ENCODE measurements at places on chromosomes 13 and 19.

GRCh38 chr19:18940769-18941627 is at the start of gene HOMER3:
Gene HOMER3, minus strand, starts transcription at chr19:18941217. Its CDS starts 2,235 bp downstream, at chr19:18938982.
- peak; percentile 63 for DNase-seq

- no peak for DNase-seq
These were observed 3.6 kb downstream of the IFNL1 start for GRCh38 chr19:39299832-39300231.

DNA sequence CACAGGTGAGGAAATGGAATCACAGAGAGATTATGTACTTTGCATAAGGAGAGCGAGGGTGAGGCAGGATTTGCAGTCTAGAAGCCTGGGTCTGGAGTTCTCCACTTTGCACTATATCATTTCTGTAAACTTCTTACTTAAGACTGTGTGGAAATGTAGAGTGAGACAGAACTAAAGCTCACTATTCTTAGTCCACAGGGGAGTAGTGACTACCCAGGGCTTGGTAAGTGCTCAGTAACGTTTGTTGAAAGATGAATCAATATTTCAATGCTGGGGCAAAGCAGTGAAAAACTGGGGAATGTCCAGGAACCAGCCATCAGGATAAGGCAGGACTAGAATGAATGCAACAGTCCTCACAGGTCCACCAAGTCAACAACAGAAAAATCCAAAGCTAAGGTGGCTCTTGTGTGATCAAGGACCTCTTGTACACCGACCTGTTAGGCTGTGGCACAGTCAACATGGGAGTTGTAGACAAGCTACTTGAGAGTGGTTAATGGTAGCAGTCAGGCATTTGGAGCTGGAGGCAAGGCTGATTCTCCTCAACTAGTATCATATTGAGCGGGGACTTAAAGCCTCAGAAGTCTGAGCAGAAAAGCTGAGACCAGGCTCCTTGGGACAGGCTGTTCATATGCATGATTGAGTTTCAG is 929 bp upstream of the TNFSF13B start:
- DNase-seq: no peak

DNA sequence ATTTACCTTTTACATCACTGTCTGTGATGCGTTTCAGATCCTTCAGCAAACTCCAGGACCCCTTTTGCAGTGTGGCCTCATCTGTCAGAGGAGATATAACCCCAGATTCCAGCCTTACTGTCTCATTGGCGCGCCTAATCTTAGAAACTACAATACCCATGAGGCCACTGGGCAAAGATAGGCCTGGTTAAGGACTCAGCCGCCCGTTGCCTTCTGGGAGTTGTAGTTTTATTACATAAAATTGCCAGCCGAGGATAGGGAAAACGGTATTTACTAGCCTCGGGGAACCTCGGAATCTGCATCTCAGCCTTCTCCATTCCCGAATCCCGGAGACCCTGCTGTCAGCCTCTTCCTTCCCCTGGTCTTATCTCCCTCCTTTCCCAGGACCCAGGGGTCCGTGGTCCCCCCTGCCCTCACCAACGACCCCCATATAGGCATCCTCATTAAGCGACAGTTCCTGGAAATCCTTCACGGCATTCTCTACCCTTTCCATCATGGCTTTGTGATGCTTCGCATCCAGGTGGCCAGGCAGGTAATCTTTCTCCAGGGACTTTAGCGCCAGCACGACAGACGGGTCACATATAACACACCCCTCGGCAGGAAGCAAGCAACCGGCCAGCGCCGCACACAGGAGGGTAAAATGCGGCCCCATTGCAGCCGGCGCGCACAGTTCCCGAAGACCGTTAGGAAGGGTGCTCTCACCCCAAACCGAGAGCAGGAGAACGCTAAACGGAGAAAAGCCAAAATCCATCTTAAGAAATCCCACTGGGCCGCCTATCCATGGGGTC is 1.3 kb downstream of the IZUMO1 start:
- DNase-seq: peak; percentile 80

- no peak for DNase-seq
These were observed 14.4 kb downstream of the PNMA8A start for GRCh38 chr19:46456930-46457329.

GRCh38 chr19:2233601-2234280 is 2.4 kb downstream of the PLEKHJ1 start:
- no peak for DNase-seq

DNA sequence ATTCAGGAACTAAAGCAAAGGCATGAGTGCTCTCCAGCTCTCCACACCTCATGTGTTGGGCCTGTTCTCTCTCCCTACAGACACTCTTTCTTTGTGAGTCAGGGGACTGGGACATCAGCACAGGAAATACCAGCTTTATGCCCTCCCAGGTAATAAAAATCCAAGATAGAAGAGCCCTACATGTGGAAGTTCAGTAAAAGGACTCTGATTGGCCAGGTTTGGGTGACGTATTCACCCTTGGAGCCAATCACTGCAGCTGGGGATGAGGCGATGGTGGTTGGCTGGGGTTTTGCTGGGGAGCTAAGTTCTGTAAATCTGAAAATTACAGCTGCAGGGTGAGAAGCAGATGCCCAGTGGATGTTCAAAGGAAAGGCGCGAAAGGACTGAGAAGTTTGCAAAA is 32.5 kb downstream of the CCDC70 start:
- no peak for DNase-seq

DNA sequence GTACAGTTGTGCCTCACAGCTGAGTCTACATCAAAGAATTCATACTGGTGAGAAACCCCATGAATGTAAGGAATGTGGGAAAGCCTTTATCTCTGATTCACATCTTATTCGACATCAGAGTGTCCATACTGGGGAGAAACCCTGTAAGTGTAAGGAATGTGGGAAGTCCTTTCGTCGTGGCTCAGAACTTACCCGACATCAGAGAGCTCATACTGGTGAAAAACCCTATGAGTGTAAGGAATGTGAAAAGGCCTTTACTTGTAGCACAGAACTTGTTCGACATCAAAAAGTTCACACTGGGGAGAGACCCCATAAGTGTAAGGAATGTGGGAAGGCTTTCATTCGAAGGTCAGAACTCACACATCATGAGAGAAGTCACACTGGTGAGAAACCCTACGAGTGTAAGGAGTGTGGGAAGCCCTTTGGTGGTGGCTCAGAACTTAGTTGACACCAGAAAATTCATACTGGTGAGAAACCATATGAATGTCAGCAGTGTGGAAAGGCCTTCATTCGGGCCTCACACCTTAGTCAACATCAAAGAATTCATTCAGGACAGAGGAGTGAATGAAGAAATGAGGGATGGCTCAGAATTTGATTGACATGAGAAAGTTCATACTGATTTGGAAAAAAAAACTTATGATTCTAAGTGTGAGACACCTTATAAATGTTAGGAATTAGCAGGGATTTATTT is 80.9 kb upstream of the ZNF420 start:
- peak; percentile 37 for DNase-seq

DNA sequence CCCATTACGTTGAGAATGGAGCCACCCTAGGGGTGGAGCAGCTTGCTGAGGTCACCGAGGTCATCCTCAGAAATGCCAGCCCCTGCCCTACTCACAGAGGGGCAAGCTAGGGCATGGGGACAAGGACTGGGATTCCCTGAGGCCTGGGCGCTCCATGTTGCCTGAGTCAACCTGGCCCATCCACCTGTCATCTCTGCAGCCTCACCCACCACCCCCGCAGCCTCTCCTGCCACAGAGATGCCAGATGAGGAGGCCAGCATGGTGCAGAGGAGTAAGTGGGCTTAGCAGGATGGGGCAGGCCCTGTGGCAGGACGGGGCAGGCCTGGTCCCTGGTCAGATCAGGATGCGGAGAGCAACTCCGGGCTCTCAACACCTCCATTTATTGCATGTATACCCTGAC is 9.5 kb downstream of the NKPD1 start:
- no peak for DNase-seq

DNA sequence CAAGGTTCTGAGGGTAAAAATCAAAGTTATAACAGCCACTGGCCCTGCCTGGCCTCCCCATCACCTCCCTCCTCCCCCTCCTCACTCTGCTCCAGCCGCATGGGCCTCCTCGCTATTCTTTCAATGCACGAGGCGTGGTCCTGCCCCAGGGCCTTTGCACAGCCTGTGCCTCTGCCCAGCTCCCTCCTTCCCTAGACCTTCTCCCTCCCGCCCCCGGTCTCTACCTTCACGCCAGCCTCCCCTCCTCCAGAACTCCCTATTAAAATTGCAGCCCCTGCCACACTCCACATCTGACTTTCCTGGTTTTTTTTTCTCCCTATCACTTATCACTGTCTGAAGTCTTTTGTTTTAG is 3.3 kb downstream of the RAX2 start:
- no peak for DNase-seq

DNA sequence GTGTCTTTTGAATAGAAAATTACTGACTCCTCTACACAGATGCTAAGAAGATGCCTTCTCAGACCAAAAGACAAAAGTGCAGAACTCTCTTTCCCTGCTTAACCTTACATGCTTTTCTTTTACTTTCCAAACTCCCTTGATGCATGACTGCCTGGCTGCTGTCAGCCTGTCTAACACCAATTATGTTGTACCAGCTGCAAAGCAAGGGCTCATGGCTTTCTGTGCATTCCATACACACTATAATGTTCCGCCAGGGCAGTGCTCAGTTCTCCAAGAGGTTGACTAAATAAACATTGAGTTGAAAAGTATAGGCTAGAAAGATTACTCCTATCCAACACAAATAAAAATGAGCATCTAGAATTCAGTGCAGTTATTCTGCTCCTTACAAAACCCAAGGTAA is 330.4 kb upstream of the NBEA start:
- no peak for DNase-seq

DNA sequence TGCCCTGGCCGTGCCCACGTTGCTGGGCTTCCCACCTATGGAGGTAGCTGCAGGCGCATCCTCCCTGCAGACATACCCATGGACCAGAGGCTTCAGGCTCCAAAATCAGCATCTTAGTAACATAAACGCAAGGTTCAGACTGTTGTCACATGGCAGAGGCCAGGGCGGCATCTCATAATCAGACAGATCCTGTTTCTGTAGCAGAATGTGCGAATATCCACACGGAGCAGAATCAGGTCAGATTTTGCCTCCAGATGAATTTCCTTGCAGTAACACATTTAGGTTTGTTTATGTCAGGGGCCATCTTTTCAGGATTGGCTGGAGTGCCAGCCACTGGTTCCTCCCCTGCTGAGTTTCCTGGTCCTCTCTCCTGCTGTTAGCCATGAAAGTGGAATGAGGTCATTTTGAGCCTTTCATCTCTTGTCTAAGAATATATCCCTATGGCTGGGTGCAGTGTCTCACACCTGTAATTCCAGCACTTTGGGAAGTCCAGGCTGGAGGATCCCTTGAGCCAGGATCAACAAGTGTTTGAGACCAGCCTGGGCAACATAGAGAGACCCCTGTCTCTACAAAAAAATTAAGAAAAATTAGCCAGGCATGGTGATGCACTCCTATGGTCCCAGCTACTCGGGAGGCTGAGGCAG is 20.5 kb downstream of the SMARCA4 start:
- no peak for DNase-seq

DNA sequence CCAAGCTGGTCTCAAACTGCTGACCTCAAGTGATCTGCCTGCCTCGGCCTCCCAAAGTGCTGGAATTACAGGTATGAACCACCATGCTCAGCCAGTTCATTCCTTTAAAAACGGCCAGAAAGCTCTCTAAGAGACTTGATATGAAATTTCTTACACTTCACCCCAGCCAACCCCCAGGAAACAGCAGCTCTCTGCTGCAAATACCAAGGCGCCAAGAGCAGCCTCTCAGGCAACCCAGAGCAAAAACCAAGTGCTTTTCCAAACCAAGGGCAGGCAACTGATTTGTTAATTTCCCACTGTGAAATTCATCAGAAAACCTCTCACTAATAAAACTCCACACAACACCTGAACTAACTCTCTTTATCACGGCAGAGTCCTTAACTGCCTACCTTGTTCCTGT is 44.9 kb downstream of the LATS2 start:
- no peak for DNase-seq

GRCh38 chr19:4227771-4228170 is 1.6 kb upstream of the EBI3 start:
- no peak for DNase-seq

DNA sequence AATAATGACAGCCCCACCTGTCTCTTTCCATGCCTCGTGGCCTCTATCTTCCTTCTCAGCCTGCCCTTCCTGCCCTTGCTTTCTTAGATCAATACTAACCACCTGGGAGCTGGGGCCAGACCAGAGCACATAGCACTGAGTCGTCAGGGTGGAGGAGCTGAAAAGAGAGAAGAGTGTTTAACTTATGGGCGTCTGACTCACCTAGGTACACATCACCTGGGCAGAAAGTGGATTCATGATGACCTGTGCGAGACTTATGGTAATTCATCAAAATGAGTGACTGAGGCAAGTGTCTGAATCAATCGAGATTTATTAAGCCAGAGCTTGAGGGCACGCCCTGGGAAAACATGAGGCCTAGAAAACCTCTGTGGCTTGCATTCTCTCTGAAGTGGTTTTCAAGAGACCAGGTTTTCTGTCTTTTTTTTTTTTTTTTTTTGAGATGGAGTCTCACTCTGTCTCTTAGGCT is 19.2 kb downstream of the CEACAM6 start:
- DNase-seq: no peak

DNA sequence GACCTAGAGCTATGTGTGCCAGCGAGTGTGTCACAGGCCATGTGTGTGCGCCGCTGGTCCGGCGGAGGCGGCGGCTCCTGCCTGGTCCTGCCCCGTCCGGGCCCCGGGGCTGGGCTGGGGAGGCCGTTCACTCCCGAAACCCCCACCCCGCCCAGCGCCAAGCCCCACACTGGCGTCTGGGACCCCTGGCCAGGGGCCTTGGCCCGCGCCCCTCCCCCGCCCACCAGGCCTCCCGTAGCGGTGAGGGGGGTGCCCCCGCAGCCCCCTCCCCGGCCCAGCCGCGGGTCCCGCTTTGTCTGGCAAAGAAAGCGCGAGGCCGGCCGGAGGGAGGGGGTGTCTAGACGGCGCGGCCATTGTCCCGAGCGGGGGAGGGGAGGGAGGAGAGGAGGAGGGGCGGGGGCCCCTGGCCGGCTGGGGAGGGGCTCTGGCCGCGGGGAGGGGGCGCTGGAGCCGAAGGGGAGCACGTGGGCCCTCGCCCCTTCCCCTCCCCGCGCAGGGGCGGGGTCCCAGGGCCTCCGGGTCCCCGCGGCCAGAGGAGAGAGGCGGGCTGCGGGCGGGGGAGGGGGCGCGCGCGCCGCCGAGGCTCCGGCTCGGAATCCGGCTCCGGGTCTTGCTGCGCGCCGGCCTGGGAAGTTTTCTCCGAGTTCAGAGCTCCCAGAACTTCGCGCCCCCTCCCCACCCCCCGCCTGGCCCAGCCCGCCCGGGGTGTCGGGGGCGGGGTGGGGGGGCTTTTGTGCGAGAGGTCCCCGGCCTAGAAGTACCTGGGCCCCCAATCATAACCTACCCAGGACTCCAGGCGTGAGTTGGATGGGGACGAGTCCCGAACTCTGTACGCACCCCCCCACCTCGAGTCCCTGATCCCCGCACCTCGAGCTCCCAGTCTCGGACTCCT is 888 bp downstream of the NOTCH3 start:
- no peak for DNase-seq

DNA sequence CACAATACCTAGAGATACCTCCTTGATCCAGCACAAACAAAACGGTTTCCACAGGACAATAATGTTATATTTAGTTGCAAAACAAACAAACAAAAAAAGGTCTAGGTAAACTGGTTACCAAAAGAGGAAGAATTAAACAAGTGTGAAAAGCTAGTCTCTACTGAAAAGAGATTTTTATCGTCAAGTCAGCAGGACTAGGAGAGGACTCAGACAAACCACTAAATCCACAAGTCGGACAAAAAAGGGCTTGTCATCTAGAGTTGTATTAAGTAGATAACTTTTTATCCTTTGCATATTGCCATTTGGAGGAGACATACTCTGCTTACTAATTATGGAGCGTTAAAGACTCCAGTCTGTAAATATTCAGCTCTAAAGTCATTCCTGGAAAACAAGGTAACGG is 9.9 kb upstream of the KPNA3 start:
- no peak for DNase-seq

Data from RKO (cell line).